NCI-H187 treated with DMSO at 0.1 percent for 48 hours (cell line): ENCODE measurements at places on chromosomes 13 and 19.

DNA sequence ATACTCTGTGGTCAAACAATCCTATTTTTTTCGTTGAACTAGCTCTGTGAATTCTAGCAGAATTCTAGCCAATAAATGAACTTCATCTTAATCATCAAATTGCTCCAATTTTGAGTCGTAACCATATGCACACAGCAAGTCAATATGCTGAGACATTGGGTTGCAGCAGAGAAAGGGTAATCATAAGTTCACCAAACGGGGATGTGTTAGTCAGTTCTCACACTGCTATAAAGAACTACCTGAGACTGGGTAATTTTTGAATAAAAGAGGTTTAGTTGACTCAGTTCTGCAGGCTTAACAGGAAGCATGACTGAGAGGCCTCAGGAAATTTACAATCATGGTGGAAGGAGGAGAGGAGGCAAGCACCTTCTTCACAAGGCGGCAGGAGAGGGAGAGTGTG, 67.7 kb upstream of the ABCC4 start:
- DNase-seq: no peak

GRCh38 chr13:44058624-44059215, 179.0 kb downstream of the LACC1 start:
- no peak for DNase-seq

DNA sequence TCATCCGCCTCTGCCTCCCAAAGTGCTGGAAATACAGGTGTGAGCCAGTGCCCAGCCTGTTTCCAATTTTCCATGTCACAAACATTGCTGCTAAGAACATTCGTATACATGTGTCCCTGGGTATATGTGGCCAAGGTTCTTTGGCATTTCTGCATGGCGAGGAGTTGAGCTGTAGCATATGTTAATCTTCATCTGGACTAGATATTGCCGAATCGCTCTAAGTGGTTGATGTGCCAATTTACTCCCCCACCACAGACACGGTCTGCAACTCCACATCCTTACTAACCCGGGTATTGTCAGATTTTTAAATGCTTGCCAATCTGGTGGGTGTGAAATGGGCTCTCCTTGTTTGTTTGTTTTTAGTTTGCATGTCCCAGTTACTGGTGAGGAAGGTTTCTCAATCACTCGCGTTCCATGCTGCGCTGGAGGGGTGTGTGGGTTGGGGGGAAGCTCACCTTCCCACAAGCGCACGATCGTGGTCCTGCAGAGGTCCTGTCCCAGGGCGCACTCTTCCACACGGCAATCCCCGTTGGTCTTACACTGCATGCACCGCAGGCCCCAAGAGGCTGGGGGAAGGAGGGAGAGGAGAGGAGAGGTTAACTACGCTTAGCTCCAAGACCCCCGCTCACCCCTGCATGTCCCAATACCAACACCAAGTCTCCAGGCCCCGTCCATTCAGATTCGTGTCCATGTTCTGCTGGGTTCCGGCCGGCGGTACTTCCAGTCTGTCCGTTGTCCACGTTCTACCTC, 2.7 kb downstream of the PLAUR start:
- DNase-seq: no peak

DNA sequence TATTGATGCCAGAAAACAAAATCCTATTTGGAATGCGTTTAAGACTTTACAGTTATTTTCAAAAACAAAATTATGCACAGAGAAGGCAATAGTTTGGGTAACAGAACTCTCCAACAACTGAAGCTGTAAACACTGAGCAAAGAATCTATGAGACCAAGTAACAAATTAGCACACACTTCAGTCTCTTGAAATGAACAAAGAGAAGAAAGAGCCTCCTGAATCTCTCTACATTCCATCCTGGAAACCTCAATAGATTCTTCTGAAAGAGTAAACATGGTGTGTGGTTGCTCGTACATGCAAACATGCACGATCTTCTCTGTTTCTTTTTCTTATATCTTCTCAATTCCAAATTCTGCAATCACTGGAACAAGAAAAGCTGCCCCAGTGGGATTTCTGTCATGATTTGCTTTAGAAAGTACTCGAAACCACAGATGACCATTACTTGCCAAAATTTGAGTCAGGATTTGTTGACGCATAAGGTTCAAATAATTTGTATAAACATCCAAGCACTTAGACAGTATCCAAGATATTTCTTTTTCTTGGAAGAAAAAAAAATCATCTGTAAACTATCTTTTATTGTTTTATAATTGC, 137.9 kb upstream of the DACH1 start:
- DNase-seq: no peak

- no peak for DNase-seq
Observed at GRCh38 chr19:2618611-2619010, 83.9 kb downstream of the GNG7 start.

DNA sequence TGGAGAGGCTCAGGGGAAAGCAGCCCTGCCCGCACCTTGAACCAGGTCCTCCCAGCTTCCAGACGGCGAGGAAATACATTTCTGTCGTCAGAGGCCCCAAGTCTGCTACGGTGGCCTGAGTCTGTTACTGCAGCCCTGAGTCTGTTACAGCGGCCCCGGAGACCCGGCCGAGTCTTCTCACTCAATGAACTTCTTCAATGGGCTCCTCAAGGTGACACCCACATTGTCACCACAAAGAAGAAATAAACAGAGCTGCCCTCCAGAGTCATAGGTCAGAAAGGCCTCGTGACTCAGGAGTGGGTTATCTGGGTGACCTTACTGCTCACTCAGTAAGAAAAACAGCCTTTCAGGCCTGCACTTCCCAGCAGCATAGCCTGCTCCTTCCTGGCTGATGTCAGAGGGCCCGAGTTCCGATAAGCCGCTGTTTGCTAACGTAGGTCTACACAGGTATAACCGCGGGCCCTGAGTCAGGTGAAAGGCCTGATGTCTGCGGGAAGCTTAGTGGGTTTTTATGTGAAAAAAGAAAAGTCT, 66.9 kb upstream of the TM9SF2 start:
- no peak for DNase-seq

- DNase-seq: no peak
Observed at GRCh38 chr13:110628952-110629701, 13.8 kb downstream of the NAXD start.

DNA sequence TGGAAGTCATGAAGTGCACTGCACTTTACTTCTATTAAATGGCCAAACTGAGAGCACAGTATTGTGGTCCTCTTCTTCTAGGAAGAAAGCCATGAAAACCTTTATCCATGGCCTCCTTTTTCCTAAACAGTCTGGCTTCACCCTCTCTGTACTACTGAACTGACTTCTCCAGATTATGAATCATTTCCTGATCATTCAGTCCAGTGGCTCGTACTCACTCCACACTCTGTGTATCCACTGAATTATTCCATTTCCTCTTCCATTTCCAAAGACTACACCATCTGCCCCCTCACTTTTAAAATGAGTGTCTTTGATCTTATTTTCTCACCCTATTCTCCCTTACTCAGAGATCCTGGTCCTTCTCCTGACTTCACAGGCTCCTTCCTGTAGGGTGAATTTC, 29.7 kb upstream of the FREM2 start:
- DNase-seq: no peak

- no peak for DNase-seq
Observed at GRCh38 chr13:97566907-97567306, 132.9 kb downstream of the RAP2A start.

- no peak for DNase-seq
Observed at GRCh38 chr19:18045307-18046050, 37.5 kb downstream of the ARRDC2 start.

DNA sequence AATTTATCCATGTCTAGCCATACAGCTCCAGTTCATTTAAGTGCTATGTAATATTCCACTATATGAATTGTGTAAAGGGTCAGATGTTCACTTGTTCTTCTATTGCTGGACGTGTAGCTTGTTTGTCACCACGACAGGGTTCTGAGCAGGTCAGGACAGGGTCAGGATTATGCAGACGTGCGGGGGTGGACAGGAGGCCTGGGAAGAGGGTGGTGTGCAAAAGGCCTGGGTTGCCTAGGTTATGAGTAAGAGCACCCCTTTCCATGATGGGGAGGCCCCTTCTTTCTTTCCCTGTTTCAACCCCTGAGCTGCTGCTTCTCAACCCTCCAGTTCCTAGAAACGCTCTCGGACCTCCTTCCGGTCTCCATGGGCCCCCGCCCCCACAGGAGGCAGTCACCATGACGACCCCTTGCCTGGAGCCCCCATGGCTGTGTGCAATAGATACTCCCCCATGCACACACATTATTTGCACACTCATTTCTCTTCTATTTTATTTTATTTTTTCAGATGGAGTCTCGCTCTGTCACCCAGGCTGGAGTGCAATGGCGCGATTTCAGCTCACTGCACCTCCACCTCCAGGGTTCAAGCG, 2.0 kb downstream of the EXOC3L2 start:
- DNase-seq: no peak

- no peak for DNase-seq
Observed at GRCh38 chr13:87954091-87954490, 282.9 kb downstream of the SLITRK5 start.

- no peak for DNase-seq
Observed at GRCh38 chr13:60108589-60108988, 55.1 kb downstream of the DIAPH3 start.

GRCh38 chr13:67017276-67017675, 212.9 kb downstream of the PCDH9 start:
- DNase-seq: no peak

- no peak for DNase-seq
Observed at GRCh38 chr13:26919732-26920131, 159.1 kb upstream of the GPR12 start.

DNA sequence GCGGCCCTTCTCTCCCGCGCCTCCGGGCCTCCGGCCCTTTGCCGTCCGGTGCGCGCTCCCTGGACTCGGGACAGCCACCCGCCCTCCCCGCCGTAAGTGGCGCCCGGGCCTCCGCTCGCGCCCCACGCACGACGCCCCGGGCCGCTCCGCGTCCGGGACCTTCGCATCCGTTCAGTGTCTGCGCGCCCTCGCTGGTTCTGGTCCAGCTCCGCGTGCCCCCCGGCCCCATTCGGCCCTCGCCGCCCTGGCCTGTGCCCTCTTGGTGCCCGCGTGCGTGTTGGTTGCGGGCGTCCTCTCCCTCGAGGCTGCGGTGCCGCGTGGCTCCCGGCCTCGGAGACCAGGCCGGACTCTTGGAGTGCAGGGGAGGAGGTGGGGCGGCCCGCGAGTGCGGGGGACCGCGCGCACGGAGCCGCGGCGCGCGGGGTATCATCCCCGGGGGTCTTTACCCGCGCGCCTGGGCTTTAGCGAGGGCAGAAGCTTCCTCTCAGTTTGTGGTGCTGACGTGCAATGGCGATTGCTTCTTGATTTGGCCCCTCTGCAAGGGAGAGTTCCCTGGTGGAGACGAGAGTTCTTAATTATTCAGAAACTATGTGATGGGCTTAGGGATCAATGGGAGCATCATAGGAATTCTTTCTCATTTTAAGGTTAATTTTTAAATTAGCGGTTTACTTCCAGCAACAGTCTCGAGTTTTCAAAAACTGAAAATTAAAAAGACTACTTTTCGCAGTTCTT, 757 bp downstream of the WASF3 start:
- DNase-seq: no peak

DNA sequence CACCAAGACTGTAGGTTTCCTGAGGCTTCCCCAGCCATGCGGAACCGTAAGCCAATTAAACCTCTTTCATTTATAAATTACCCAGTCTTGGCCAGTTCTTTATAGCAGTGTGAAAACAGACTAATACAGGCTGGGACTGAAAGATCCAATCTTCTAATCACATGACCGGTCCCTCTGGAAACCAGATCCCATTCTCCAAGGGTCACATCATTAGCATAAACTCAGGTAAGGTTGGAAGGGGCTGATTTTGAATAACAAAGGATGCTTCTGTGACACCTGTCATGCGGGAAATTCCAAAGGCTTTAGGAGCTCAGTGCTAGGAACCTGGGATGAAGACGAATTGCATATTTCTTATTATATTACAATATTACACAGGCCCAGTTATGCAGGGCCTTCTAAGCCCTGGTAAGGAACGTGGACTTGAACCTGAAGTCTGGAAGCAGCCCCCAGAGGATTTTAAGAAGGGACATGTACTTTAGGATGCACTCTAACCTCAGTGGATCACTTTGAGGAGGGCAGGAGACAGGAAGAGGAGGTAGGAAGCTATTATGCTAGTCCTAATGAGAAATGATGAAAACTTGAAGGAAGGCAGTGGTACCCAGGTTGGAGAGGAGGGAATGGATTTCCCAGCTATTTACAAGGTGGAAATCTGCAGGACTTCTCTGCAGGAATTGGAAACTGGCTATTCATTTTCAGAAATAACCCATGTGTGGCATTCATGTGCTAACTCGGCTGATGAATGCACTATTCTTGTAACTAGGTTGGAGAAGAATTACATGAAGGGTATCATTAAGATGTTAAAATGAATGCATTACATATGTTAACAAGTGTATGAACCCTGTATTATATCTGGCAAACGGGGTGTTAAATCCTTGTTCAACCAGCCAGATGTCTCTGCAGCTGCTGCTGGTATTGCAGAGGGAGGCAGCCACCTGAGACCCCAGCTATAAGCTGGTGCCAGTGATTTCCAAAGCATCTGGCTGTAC, 19.3 kb downstream of the TNFSF11 start:
- DNase-seq: no peak

DNA sequence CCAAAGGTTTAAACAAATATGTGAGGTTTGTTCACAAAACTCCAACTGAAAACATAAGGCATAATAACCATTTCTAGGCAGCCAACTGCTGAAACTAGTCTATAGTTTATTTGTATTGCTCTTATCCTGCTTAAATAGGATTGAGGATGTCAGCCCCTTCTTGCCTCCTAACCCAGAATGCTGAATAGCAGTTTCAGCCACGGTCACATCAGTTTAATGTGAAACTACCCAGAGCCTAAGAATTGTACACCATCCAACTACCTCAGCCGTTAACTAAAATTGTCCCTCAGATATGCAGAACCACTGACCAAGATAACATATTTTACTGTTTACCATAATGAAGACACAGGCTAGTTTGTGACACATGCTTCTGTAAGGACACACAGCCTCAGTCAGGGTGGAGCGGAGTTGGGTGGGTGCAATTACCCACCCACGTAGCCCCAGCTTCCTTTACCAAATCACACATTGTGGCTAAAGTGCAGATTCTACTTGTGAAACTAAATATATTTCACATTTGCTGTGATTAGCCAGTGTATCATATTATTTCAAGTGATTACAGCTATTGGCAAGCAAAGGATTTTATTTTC, 259.9 kb downstream of the EFNB2 start:
- DNase-seq: no peak

DNA sequence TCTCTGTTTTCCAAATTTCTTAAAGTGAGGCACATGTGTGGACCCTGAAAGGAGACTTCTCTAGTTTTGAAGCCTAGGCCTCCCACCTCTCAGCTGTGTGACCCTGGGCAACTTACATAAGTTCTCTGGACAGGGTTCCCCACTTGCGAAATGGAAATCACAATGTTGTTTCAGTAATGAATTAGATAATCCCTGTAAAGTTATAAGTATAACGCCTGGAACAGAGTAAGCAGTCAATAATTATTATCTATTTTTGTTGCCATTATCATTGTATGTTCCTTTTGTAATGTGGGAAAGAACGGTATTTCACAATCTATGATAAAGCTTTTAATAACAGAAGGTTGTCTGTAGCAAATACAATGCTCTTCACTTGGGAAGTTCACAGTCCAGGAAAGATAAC, 437.3 kb upstream of the ZNF507 start:
- DNase-seq: no peak

- DNase-seq: no peak
Observed at GRCh38 chr13:108895220-108895704, 265.9 kb downstream of the MYO16 start.
